Upper lobe of right lung (tissue), 1 donor: ENCODE measurements at places on chromosomes 1 and 21. TPM values are rescaled to one million over a fixed set of nuclear protein-coding genes. Genes with fewer than 3 reads are reported as not detected.

Gene LCE6A
- not detected for total RNA-seq

GRCh38 chr1:202818819-202819218 lies 8.1 kb downstream of the PCAT6 start:
- H3K27ac ChIP-seq = no peak overlapping the region
- H3K36me3 ChIP-seq = no peaks in the 10 kb centered on the region
- H3K4me1 ChIP-seq = no peaks in the 10 kb centered on the region

GRCh38 chr1:161970633-161971032 lies 53.0 kb downstream of the OLFML2B start:
- DNase-seq = no peak
- H3K4me3 ChIP-seq = no peak overlapping the region
- H3K27me3 ChIP-seq = no peaks in the 10 kb centered on the region
- H3K4me1 ChIP-seq = peaks cover 5% of the 10 kb centered on the region

DNA sequence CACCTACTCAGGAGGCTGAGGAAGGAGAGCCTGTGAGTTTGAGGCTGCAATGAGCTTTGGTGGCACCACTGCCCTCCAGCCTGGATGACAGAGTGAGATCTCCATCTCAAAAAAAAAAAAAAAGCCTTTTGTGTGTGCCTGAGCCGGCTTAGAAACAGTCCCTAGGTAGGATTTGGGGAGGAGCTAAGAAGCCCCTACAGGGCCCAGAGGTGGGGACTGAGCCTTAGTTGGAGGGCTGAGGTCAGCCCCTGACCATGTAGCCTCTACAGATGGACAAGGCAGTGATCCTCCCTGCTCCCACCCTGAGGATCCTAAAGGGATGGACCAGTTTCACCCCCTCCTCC lies 2.5 kb downstream of the ADAMTSL4 start:
- peaks cover 10% of the 10 kb centered on the region for H3K36me3 ChIP-seq
- peaks cover 44% of the 10 kb centered on the region for H3K4me1 ChIP-seq
- no peaks in the 10 kb centered on the region for H3K27me3 ChIP-seq

Gene LIN28A
- total RNA-seq = not detected

- peak within 1 kb of the TSS; percentile 49 for H3K4me3 ChIP-seq
- no peaks in the 10 kb centered on the region for H3K36me3 ChIP-seq
- H3K27me3 ChIP-seq = peaks cover 74% of the 10 kb centered on the region
- H3K4me1 ChIP-seq = peaks cover 21% of the 10 kb centered on the region
- H3K27ac ChIP-seq = no peak within 1 kb of the TSS
- no peak for DNase-seq
Measured at GRCh38 chr1:213987927-213988506, at the start of gene PROX1. TSS of gene PROX1 (plus strand) at chr1:213987973. CDS start at chr1:213996536, 8,563 bp downstream.

DNA sequence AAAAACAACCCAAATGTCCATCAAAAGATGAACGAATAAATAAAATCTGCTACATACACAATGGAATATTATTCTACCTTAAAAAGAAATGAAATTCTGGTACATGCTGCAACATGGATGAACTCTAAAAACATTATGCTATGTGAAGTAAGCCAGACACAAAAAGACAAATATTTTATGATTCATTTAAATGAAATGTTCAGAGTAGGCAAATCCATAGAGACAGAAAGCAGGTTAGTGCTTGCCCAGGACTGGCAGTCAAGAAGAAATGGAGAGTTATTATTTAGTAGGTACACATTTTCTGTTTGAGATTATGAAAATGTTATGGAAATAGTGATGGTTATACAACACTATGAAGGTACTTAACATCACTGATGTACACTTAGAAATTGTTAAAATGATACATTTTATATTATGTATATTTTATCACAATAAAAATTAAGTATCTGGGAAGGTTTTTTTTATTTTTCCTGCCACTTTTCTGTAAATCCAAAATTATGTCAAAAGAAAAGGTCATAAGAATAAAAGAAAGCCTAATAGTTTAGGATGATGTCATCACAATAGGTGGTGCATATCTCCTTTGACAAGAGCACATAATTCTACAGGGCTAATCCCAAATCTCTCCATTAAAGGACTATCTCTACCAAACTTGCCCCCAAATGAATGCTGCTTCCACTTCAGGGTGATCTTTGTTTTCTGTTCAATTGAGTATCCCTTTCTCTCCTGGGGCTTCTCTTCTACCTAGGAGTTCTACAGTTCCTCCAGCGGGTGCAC lies 40.2 kb upstream of the FCER1A start:
- no peaks in the 10 kb centered on the region for H3K27me3 ChIP-seq
- no peak overlapping the region for H3K4me3 ChIP-seq
- no peaks in the 10 kb centered on the region for H3K36me3 ChIP-seq
- no peak for DNase-seq

GRCh38 chr1:178689769-178690168 lies 35.3 kb upstream of the RALGPS2 start:
- no peaks in the 10 kb centered on the region for H3K4me1 ChIP-seq
- no peak overlapping the region for H3K4me3 ChIP-seq
- H3K27ac ChIP-seq = no peak overlapping the region
- no peaks in the 10 kb centered on the region for H3K36me3 ChIP-seq

GRCh38 chr1:12565966-12566352 lies 52.1 kb downstream of the DHRS3 start:
- no peaks in the 10 kb centered on the region for H3K27me3 ChIP-seq
- H3K36me3 ChIP-seq = peaks cover 25% of the 10 kb centered on the region
- no peak for DNase-seq
- H3K27ac ChIP-seq = no peak overlapping the region
- H3K4me3 ChIP-seq = no peak overlapping the region
- H3K4me1 ChIP-seq = peaks cover 7% of the 10 kb centered on the region

Gene KCNQ4
- total RNA-seq = 0.96 TPM

DNA sequence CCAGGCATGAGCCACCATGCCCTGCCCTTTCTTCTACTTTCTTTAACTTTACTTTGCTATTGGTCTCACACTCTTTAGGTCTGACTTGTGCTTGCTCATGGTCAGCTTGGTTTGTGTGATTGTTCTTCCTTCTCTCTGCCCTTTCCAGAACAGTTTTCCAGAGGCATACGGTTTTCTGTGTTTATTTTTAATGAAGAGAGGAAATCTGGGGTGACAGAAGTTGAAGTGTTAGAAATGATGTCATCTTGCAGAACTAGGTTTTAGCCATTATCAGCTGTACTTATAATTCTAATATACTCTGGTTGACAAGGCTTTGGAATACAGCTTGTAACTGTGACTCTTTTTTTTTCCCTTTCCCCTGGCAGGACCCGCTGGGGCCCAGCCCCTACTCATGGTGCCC lies 14.4 kb downstream of the AGO3 start:
- DNase-seq = no peak
- no peak overlapping the region for H3K27ac ChIP-seq
- no peaks in the 10 kb centered on the region for H3K27me3 ChIP-seq
- no peak overlapping the region for H3K4me3 ChIP-seq

- no peak overlapping the region for H3K4me3 ChIP-seq
- no peaks in the 10 kb centered on the region for H3K4me1 ChIP-seq
- DNase-seq = no peak
- no peak overlapping the region for H3K27ac ChIP-seq
- no peaks in the 10 kb centered on the region for H3K27me3 ChIP-seq
Measured at GRCh38 chr21:45632637-45633251, 10.8 kb upstream of the PCBP3 start.

DNA sequence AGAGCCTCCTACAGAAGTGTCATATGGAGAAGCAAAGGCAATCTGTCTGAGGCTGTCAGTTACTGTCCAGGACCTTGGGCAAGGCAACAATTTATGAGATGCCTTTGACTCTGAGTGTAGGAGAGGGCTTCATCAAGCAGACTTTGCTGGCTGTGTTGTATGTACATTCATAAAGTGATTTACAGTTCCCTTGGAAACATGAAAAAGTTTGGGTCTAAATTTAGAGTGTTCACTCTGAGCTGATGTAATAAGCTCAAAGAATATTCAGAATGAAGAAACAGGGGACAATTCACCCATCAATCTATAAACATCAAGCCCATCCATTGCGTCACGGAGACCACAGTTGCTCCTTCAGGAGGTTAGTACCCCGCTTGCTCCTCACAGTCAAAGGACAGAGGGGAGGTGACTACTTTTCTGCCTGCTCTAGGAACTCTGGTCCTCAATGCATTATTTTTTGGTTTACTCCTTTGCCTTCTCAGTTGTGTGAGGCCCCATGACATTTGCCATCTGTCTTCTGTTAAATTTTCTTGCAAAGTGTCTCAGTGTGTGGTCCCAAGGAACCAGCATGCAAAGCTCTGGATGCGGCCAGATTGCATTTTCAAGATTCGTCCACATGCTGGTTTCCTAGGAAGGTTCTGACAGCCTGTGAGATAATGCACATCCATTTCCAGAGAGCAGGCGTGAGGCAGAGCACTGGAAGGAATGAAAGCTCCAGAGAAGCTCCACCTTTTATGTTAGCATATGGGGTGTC lies 241.1 kb upstream of the KIAA0040 start:
- no peaks in the 10 kb centered on the region for H3K4me1 ChIP-seq
- DNase-seq = no peak
- H3K27ac ChIP-seq = no peak overlapping the region
- H3K4me3 ChIP-seq = no peak overlapping the region
- no peaks in the 10 kb centered on the region for H3K36me3 ChIP-seq

Gene PTPRU
- 45.5 TPM for total RNA-seq

DNA sequence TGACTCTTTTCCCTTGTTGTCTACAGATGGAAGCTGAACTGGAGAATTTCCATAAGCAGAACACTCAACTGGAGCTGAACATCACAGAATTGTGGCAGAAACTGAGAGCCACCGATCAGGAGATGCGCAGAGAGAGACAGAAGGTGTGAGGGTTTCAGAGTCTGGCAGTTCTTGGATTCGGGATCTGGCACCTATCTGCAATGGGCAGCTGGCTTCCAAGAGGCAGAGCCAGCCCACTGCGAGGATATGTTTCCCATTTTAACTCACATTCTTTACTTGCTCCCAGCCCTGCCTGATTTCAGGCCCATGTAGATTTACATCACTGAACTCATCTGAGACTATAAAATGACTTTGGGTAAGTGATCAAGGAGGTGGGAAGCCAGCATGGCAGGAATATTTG lies 37.3 kb upstream of the TMEM125 start:
- no peak overlapping the region for H3K27ac ChIP-seq
- H3K4me3 ChIP-seq = no peak overlapping the region
- no peaks in the 10 kb centered on the region for H3K36me3 ChIP-seq
- H3K4me1 ChIP-seq = peaks cover 3% of the 10 kb centered on the region

- no peak overlapping the region for H3K4me3 ChIP-seq
- no peaks in the 10 kb centered on the region for H3K36me3 ChIP-seq
- H3K27me3 ChIP-seq = no peaks in the 10 kb centered on the region
- no peaks in the 10 kb centered on the region for H3K4me1 ChIP-seq
- no peak overlapping the region for H3K27ac ChIP-seq
Measured at GRCh38 chr1:56156971-56157876, 422.1 kb downstream of the PLPP3 start.

GRCh38 chr1:206714331-206715058 lies 29.8 kb downstream of the MAPKAPK2 start:
- no peaks in the 10 kb centered on the region for H3K27me3 ChIP-seq
- H3K4me3 ChIP-seq = no peak overlapping the region
- DNase-seq = peak; percentile 28

Gene LCE2B
- not detected for total RNA-seq

Gene SUSD4
- total RNA-seq = 2.2 TPM

Gene USH2A
- not detected for total RNA-seq

GRCh38 chr1:101847626-101848025 lies 149.1 kb downstream of the OLFM3 start:
- H3K27ac ChIP-seq = no peak overlapping the region
- H3K4me3 ChIP-seq = no peak overlapping the region
- no peaks in the 10 kb centered on the region for H3K36me3 ChIP-seq
- H3K27me3 ChIP-seq = no peaks in the 10 kb centered on the region
- H3K4me1 ChIP-seq = no peaks in the 10 kb centered on the region

GRCh38 chr1:226531360-226532093 lies 17.0 kb upstream of the STUM start:
- no peak for DNase-seq
- H3K27ac ChIP-seq = no peak overlapping the region
- no peaks in the 10 kb centered on the region for H3K4me1 ChIP-seq
- no peak overlapping the region for H3K4me3 ChIP-seq
- no peaks in the 10 kb centered on the region for H3K36me3 ChIP-seq
